ENCODE measurements at places on chromosomes 2 and 18.

GRCh38 chr2:227785293-227785692, 28.3 kb upstream of the CCL20 start:
- no peak for DNase-seq

DNA sequence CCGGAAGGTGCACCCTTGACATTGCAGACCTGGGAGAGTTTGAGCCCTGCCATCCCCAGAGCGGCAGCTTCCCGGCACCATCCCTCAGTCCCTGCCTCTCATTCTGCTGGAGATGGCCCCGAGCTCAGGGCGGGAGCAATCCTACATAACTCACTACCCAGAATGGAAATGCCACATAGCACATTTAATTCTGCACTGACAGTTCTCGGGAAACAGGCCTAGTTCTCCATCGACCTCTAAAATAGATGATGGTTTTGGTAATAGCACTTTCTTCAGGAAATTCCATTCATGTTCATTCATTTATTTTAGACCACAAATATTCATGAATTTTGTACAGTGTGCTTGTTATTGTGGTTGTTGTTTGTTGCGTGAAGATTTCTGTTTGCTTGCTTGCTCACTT, 92.9 kb upstream of the SLC14A2 start:
- DNase-seq: no peak

DNA sequence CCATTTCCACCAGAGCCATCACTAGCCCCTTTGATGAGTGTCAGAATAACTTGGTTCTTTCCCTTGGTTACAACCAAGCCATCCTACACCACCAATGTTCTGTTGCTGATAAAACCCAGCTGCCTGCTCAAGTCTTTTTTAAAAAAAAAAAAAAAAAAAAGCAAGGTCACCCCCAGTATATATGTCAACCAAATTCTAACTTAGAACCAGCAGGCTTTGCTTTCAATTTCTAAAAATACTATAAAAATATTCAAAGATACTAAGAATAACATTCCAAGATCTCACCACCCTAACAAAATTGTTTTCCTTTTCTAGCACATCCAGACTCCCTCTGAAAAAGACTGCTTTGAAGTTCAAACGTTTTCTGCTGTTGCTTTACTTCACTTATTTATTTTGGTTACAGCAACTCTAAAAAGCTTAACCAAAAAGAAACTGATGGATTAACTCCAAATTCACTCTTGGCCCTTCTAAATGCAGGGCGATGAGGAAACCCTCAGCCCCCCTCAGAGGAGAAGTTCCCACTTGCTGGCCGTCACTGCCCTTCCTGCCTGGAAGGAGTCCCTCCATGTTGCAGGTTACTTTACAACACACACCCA, 10.9 kb downstream of the UXS1 start:
- DNase-seq: no peak

DNA sequence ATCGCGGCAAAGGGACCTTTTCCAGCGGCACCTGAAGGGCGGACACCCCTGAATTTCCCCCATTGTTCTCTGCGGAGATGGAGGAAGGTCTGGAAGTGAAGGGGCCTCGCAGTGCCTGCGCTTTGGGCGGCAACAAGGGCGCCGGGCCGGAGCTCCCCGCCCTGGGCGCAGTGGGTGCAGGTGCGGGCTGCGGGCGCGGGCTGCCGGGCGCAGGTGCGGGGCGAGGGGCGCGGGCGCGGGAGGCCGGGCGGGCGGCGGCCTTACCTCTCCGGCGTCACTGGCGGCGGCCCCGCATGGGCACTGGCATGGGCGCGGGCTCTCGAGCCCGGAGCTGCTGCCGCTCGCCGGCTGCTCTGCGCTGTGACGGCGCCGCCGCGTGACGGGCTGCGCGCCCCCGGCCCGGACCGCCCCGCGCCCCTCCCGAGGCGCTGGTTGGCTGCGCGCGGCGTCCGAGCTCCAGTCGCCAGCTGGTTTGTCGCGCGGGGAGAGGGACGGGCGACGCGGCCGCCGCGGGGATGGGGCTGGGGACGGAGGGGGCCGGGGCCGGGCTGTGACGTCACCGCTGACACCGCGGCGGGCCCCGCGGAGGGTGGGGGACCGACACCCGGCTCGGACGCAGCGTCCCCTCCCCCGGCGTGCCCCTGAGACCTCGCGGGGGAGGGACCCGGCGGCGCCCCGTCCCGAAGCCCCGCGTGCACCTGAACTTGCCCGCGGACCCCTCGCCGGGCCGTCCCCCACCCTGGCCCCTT, at the start of gene KIF1A:
Gene KIF1A (minus strand): TSS at position 362 of the 749 bp plus-strand sequence. CDS start 22,467 bp downstream, outside the sequence.
- no peak for DNase-seq

DNA sequence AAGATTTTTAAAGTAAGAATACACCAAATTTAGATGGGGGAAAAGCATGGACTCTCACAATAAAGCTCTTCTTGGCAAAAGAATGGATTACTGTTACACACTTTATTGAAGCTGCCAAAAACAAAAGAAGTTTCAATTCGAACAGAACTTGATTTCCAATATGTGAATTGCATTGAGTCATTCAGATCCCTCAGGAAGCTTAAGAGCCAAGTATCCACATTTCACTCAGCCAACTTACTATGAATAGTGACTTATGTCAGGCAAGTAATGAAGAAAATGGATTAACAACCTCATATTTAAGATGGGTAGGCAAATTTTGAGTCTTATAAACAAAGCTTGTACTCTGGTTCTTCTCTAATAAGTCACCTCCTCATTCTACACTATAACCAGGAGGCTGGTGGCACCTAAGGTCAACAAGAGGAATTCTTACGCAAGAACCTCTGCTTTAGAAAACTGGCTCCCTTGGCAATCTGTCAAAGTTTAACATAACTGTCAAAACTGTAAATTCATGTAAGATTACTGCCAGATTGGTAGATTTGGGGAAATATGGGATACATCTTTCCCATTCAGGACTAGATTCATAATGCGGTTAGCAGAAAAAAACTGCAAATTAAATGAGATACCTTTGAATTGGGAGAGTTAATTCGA, 6.0 kb downstream of the HADHA start:
- DNase-seq: no peak

DNA sequence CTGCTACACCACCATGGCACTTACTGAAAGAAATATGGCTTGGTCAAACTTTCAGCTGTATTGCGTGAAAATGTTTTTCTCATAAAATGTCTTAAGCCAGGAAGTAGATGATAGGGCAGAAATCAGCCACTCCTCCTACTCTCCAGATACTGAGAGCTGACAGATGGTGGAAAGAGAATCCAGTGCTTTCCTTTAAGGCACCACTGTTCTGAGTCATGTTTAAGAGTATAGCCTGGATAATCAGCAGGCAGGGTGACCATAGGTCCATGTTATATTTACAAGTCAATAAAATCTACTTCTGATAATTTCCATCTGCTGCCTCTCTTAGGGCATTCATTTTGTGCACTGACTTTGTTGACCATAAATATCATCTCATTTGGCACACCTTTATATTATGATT, 21.9 kb downstream of the ARPC2 start:
- no peak for DNase-seq

DNA sequence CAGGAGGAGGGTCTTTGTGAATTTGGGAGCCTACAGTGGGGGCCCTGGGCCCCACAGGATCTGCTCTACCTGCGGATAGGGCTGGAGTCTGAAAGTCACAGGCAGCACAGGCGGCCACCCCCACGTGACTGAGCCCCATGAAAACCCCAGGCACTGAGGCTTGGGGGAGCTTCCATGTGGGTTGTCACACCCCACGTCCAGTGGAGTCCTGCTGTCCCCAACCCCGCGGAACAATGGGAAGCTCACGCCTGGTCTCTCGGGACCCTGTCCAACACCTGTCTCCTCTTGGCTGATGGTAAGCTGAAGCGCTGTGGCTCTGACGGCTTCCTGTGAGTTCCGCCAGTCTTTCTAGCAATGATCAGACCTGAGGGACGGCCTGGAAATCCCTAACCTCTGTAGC, 85.8 kb downstream of the PTGR3 start:
- no peak for DNase-seq

GRCh38 chr18:11860594-11861450, 9.6 kb downstream of the CHMP1B start:
- no peak for DNase-seq

DNA sequence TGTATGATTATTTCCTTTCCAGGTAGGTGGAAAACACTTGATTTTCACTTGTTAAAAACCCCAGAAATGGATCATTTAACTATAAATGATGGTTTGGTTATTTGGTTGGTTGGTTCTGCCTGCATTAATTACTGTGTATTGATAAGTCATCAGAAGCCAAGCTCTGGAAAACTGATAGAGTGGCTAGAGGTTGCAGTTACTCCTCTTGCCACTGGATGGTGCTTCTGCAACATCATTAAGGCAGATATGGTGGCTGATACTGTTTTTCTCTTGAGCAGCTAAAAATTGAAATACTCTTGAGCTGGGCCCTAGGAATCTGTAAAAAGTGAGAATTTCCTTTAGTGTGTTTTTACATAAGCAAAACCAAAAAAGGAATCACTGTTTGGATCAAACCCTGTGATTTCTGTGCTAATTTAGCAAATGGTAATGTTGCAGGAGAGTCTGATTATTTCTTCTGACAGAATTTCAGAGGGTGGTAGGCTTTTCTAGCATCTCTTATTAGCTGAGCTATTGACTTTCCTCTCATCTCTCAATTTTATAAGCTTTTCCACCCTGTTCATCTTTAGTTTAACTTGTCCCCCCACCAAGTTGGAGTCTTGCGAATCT, 54.3 kb downstream of the RAB10 start:
- no peak for DNase-seq

DNA sequence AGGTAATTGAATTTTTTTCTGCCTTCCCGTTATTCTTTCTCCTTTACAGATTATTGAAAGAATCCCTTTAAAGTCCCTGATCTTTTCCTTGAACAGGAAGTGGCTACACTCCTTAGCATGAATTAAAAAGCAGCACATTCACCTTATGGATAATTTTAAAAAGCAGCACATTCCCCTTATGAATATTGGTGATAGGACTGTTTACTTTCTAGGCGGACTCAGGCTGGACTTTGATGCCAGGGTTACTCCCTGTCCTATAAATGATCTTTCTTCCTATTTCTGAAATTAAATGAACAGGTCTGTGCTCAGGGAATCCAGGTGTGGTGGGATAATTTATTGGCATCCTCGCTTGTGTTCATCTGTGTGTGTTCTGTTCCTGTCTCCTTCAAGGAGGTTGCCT, 226.0 kb downstream of the DCDC2C start:
- DNase-seq: no peak

- DNase-seq: no peak
Measured at GRCh38 chr2:217919204-217919603, 83.6 kb downstream of the TNS1 start.

GRCh38 chr2:203905656-203906055, 30.9 kb upstream of the ICOS start:
- DNase-seq: no peak

GRCh38 chr2:105406221-105406620, 7.4 kb upstream of the FHL2 start:
- no peak for DNase-seq

DNA sequence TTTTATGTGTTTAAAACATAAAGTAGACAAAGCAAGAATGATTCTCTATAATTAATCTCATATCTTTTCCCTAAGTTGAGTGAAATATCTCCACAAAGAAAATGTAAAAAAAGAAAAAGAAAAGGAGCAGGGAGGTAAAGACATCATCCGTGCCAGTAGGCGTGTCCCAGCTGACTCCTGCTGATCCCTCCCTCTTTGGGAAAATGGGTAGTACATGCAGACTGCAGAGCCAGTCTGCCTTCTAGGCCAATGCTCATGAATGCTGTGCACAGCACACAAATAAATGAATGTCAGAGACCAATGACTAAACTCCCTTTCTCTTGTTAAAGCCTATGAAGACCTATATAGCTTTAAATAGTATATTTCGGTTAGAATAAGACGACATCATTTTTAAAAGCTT, 64.7 kb downstream of the RAPH1 start:
- DNase-seq: no peak

DNA sequence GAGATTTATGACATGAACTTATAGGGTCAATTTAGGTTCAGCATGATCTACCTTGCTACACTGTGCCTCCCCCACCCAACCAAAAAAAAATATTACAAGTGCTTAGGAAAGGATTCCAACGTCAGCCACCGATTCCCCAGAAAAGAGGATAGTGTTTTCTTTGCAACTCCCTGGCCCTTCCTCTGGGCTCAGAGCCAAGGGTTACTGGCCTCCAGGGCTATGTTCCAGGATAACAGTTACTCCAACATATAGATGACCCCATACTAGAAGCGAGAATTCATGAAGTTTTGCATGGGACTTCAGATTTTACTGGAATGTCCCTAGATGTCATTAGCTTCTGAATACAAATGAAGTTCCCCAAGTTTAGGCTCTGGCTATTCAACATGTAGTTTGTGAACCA, 172.1 kb downstream of the UPP2 start:
- no peak for DNase-seq

DNA sequence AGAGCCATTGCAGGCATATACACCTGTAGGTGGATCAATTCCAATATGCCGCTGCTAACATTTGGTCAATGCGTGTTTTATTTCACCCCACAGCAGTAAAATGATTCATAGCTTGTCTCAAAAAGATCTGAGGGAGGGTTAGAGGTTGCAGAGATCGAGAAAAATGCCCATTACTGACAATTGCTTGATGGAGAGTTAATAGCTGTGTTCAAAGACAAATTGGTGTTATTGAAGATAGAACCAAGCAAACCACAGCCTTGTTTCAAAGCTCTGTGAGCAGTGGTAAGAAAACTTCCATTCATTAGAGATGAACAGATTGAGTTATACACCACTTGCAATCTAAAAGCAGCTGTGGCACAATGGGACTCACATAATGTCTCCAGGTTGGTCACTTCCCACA, 95.4 kb downstream of the KCNE4 start:
- DNase-seq: no peak

- no peak for DNase-seq
Measured at GRCh38 chr2:120516679-120517314, 170.9 kb downstream of the INHBB start.

DNA sequence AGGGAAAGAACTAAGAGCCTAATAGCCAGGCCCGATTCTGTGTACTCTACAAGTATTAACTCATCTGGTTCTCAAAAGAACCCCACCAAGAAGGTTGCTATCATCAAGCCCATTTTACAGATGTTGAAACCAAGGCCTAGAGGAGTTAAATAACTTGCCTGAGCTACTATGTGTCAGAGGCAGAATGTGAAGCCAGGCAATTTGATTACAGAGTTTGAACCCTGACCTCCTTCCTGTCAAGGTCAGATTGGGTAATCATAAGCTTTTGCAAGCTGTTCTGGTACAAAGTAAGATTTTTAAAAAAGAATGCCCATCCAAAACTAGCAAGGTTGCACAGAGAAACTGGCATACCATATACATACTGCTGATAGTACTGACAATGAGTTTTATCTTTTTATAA, 227.1 kb downstream of the HAUS1 start:
- DNase-seq: no peak

GRCh38 chr2:11871421-11871820, 125.0 kb downstream of the LPIN1 start:
- no peak for DNase-seq

- no peak for DNase-seq
Measured at GRCh38 chr2:135183822-135184221, 131.7 kb downstream of the RAB3GAP1 start.

DNA sequence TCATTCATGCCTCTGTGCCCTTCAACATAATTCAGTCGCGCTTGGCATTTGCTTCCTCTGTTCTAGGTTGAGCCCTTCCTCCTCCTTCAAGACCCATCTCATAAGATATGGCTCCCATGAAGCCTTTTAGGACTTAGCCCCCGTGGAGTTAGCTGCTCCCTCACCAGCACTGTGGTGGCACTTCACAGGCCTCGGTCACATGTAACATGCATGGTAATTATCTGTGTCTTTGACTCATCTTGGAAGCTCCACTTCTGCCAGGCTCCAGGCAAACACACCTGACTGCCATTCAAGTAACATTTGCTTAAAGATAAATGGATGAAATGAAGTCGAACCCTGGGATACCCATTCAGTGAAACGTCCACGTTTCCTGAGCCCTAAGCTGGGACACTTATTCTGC, 484.7 kb downstream of the EIPR1 start:
- no peak for DNase-seq

All from activated CD4-positive, alpha-beta T cell treated with anti-CD3 and anti-CD28 coated beads for 1 hour (primary cell).